ENCODE measurements at places on chromosomes 2 and 18.

- no peak for DNase-seq
These were observed 705 bp downstream of the YES1 start for GRCh38 chr18:811182-811891.

- DNase-seq = no peak
These were observed 76.4 kb downstream of the TANC1 start for GRCh38 chr2:159044804-159045286.

DNA sequence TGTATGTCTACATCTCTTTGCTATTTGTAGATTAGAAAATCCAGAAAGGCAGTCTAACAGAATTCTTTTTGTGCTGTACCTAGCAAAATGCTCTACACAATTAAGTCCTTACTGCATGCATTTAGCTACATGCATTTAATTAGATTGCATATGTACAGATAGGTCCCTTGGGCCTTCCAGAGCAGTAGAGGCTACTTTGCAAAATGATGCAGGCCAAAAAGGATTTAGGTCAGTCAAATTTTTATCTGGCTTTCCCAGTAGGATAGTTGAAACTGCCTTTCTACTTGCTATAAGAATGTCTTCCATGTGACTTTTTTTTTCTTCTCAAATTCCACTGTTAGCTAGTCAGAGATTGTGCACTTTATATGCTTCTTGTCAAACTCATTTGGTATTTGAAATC lies 19.3 kb downstream of the GALNT13 start:
- no peak for DNase-seq

- DNase-seq = no peak
These were observed 10.6 kb upstream of the NMI start for GRCh38 chr2:151299920-151300539.

DNA sequence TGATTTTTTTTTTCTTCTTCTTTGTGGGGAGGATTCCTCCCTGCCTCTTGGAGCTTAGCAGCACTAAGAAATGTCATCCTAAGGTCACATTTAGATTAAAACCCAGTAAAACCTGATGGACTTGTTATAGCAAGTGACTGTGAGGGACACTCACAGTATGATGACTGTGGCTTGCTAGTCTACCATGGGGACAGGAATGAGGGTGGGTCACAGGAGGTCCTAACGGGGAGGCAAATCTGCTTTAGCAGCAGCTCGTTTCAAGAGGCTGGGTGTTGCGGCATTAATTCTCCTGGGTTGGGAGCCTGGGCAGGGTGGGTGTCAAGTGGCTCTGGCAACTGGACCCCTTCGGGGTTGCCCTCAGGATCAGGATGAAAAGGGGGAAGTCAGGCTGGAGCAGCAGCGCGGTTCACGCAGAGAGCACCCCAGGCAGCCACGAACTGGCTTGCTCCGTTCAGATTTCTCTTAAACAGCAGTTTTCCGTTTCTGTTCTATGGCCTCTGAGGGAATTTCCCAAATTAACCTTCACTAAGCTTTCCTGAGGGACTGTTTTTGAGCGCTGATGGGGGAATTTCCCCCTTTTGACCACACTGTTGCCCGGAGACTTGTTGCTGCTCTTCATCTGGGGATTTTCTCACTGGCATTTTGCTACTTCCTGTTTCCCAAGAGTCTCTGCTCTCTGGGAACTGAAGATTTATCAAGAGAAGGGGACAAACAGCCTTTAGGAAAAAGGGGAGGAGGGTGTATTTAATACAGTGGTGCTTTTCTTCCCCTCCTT lies 59.8 kb upstream of the PELI1 start:
- DNase-seq = no peak

- no peak for DNase-seq
These were observed 558.6 kb upstream of the HS6ST1 start for GRCh38 chr2:128876986-128877983.

- DNase-seq = no peak
These were observed 69.8 kb upstream of the IL1R1 start for GRCh38 chr2:102072741-102073140.

GRCh38 chr2:30106543-30106942 lies 40.3 kb upstream of the YPEL5 start:
- DNase-seq = no peak

GRCh38 chr2:68278169-68278568 lies 25.8 kb upstream of the PPP3R1 start:
- no peak for DNase-seq

DNA sequence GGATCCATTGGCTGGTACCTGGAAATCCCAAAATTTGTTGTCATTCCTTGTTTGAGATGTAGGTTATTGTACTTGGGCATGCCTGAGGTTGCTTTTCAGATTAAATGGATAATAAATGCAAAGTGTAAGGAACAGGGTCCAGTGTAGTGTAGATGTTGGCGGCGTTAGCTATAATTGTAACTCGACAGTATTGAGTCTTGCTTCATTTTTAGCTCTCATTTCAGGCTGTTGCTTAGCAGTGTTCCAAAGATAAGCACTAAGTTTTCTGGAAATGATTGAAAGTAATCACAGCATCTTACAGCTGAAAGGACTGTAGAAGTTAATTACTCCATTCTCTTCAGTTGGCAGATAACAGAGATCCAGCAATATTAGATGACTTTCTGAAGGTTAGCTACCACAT lies 47.8 kb upstream of the SPTBN1 start:
- DNase-seq = no peak

DNA sequence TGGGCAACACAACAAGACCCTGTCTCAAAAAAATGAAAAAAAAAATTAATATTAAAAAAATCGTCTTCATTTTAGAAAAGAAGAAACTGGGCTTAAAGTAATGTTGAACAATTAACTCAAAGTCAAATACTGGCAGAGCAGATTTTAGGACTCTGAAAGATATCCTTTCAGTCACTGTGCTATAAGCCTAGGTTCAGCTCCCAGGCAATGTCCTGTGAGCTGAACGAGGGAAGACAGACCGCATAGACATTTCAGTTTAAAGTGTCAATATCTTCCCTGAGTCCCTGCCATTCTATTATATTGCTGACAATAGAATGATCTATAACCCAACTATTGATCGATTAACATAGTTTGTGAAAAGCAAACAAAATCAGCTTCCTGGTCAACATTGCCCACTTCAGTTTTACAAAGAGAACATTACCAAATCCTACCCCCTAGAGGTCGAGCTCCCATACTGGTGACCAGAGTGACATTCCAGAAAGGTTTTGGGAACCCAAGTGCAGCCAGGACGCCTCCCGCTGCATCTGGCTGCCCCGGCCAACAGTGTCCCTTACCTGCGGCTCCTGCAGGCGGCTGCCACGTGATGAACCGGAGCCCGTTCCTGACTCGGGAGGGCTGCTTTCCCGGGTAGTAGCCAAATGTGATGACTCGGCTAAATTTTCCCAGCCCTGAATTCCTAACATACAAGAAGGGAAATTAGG lies 639 bp downstream of the MRO start:
- no peak for DNase-seq

GRCh38 chr2:102061962-102062795 lies 70.4 kb downstream of the IL1R2 start:
- no peak for DNase-seq

GRCh38 chr2:152063325-152063924 lies 35.4 kb downstream of the CACNB4 start:
- no peak for DNase-seq

DNA sequence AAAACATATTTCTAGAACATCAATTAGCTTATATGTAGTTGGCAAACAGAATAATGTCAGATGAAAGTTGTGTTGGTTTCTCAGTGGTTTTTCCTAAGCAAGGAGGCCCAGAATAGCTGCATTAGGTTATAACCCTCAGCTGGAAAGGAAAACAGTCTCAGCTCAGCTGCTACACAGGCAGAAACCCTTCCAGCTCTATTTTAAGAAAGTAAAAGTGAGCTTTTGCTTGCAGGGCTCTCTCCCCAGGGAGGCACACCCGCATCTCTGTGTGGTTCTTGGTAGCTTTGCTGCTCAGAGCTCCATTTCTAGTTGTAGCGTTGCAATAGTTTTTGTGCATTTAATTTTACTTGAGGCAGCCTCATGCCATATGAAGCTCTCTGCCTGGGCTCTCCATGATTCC lies 54.6 kb downstream of the PIKFYVE start:
- no peak for DNase-seq

- DNase-seq = no peak
These were observed 14.4 kb upstream of the MYO3B start for GRCh38 chr2:170163411-170164065.

DNA sequence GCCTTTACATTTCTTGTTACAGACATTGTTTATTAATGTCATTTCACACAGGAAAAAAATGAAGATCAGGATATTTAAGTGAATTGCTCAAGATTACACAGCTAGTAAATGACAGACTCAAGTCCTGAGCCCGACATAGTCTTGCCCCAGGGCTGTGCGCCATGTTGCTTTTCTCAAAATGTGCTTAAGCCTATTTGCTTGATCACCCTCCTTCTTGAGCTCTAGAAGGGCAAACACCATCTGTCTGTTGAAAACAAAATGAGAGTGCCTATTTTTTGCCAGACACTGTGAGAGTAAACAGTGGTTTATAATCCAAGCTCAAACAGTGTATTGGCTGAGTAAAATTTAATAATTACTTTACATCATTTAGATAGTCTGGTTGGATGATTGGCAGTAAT lies 34.8 kb upstream of the HNMT start:
- no peak for DNase-seq

- no peak for DNase-seq
These were observed 34.1 kb upstream of the FAM110C start for GRCh38 chr2:80378-80777.

- no peak for DNase-seq
These were observed 145.9 kb downstream of the KLHL29 start for GRCh38 chr2:23530909-23531276.

DNA sequence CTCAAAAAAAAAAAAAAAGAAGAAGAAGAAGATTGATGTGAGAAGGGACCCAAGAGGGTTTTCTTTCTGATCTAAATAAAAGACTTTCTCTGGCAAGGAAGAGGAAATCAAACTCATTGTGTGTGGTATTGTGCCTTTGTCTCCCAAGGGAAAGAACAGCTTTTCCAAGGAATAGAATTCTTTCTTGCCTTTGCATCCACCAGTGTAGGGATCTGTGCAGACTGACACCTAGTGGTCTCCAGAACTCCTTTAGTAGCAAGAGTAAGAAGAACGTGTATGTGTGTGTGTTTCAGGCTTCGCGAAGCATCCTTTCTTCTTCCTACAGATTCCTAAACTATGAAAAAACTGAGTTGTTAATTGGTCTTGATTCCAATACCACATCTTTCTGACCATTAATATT lies 33.5 kb upstream of the CRIM1 start:
- DNase-seq = no peak

DNA sequence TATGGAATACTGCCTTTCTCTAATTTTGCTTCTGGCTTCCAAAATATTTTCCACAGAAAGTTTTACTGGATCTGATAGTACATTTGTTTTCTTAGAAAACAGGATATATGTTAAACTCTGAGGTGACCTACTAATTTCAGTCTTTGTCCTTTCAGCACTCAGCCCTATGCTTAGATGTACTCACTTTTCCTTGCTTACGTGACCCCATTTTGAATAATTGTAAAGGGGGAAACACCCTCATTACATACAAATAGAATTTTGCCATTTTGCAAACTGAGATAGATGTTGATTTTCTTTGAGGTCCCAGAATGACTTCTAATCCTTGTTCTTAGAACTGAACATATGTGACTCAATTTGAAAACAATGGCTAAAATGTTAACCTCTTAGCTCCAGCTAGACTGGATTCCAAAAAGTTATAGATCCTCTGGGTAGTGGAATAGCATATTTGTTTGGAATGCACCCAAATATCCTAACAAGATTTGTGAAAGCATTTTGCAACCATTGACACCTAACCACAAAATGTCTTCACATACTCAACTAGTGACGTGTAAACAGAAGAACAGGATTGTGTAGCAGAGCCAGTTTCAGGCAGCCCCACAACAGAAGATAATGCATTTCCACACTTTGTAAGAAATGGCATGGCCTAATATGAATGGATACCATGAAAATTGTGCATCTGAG lies 44.8 kb upstream of the EHBP1 start:
- DNase-seq = no peak

DNA sequence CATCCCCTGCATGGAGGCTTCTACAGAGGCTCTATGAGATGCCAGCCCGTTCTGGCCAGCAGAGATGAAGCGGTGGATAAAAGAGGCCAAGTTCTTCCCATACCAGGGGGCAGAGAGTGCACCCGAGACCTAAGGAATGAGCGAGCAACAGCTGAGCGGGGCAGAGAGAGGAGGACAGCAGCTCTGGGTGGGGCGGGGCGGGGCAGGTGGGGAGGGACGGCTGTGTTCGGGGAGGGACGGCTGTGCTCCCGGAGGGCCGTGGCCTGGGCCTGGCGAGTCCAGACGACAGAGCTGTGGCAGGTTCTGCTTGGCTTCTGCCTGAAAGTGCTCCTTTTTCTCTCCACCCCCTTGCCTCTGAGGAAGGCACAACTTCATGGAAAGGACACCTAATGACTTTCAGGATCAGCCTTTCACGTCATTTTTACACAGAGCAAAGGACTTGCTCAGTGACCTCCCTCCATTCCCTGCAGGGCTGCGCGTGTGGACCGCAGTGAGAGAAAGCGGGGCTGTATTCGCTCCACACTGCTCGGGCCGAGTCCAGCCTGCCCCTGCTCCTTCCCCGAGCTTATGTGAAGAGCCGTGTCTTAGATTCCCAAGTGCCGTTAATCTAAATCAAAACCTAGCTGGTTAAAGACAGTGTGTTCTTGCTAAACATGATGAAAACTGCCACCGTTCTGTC lies 232.9 kb downstream of the HDAC4 start:
- no peak for DNase-seq

GRCh38 chr18:369224-370015 lies 101.6 kb upstream of the THOC1 start:
- DNase-seq = no peak

DNA sequence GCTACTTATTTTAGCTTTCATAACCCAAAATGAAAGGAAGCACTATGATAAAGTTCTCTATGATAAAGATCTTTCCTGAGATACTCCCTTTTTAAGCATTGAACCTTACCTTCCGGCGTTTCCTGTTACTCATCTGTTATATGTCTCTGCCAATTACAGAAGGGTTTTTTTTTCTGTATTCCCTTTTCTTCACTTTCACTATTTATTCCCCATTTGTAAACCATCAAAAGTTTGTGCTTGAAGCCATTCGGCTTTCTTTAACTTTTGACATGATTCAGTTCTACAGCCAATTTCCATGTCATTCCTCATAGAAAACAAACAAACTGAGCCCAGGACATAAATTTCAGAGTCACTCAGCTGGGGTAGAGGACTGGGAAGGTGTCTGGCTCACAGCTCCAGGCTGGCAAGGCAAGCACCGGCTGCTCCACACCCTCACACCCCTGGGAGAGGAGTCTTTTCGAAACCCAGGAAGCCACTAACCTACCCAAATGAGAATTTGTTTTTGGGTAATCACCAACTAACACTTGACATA lies 429.4 kb upstream of the TRIB2 start:
- no peak for DNase-seq

GRCh38 chr2:160324161-160324800 lies 124.2 kb upstream of the ITGB6 start:
- DNase-seq = no peak

- no peak for DNase-seq
These were observed 2.1 kb downstream of the RRM2 start for GRCh38 chr2:10124538-10125045.

DNA sequence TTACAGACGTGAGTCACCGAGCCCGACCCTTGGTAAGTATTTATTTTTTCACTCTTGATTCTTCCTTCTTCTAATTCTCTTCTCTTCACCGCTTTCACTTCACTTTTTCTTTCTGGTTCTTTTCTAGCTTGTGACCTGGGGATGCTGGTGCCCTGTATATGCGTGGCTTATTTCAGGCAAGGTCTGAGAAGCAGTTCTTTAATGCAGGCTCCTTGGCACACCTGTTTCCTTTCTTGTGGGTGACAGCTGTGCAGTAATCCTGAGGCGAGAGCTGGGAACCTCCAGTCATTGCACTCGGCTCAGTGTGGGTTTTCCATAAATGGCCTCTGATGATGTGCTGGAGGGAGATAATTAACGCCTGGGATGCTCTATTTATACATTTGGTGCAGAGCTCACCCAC lies 193.8 kb downstream of the TSN start:
- DNase-seq = no peak
